ENCODE measurements at places on chromosomes 3 and 15. TPM values are rescaled to one million over a fixed set of nuclear protein-coding genes. Genes with fewer than 3 reads are reported as not detected.

Gene ZBED2
- total RNA-seq: under 0.01 TPM

Gene MKRN3
- total RNA-seq: 0.65 TPM

Gene TMEM207
- total RNA-seq: not detected

Gene SPINT1
- total RNA-seq: 0.34 TPM

Gene ISG20
- total RNA-seq: 66.4 TPM

Gene SLC28A2
- total RNA-seq: not detected

Gene FBXL22
- 0.11 TPM for total RNA-seq

Gene P4HTM
- 3.2 TPM for total RNA-seq

Gene IL5RA
- total RNA-seq: not detected
